ENCODE measurements at places on chromosomes 16 and 17.
A peak's percentile ranks its signal among the peaks of the same experiment; 100 is the strongest.

- no peak overlapping the region for H3K4me3 ChIP-seq
- H3K27ac ChIP-seq: no peak overlapping the region
- H3K27me3 ChIP-seq: peaks cover 11% of the 10 kb centered on the region
- no peaks in the 10 kb centered on the region for H3K36me3 ChIP-seq
- no peak for DNase-seq
Observed at GRCh38 chr16:66972983-66973382, 11.9 kb downstream of the CES3 start.

DNA sequence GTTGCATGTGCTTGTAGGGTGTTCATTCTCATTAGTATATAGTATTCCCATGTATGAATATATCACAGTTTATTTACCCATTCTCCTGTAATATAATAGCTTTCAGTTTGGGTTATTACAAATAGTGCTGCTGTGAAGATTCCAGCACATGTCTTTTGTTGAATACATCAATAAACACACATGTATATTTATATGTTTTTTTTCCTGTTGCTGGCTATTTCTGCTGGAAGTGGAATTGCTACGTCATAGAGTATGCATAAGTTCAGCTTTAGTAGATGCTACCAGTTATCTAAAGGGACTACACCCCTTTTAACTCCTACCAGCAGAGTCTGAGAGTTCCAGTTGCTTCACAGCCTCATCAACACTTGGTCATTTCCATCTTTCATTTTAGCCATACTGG is 52.3 kb upstream of the SCNN1B start:
- peaks cover under 1% of the 10 kb centered on the region for H3K27me3 ChIP-seq
- H3K36me3 ChIP-seq: no peaks in the 10 kb centered on the region
- DNase-seq: no peak
- H3K4me1 ChIP-seq: no peaks in the 10 kb centered on the region

GRCh38 chr16:85571813-85572619 is 41.1 kb upstream of the GSE1 start:
- no peak for DNase-seq
- H3K27ac ChIP-seq: no peak overlapping the region
- H3K36me3 ChIP-seq: peaks cover 3% of the 10 kb centered on the region
- H3K27me3 ChIP-seq: no peaks in the 10 kb centered on the region

GRCh38 chr17:49456183-49456965 is 38.7 kb upstream of the NGFR start:
- H3K4me3 ChIP-seq: no peak overlapping the region
- no peak for DNase-seq
- peak overlapping the region; percentile 17 for H3K27ac ChIP-seq
- peaks cover 11% of the 10 kb centered on the region for H3K4me1 ChIP-seq

GRCh38 chr17:32492264-32492589 is 5.4 kb downstream of the CDK5R1 start:
- H3K27me3 ChIP-seq: no peaks in the 10 kb centered on the region
- H3K4me1 ChIP-seq: peaks cover 19% of the 10 kb centered on the region
- no peak for DNase-seq
- H3K27ac ChIP-seq: no peak overlapping the region
- H3K36me3 ChIP-seq: no peaks in the 10 kb centered on the region
- no peak overlapping the region for H3K4me3 ChIP-seq

DNA sequence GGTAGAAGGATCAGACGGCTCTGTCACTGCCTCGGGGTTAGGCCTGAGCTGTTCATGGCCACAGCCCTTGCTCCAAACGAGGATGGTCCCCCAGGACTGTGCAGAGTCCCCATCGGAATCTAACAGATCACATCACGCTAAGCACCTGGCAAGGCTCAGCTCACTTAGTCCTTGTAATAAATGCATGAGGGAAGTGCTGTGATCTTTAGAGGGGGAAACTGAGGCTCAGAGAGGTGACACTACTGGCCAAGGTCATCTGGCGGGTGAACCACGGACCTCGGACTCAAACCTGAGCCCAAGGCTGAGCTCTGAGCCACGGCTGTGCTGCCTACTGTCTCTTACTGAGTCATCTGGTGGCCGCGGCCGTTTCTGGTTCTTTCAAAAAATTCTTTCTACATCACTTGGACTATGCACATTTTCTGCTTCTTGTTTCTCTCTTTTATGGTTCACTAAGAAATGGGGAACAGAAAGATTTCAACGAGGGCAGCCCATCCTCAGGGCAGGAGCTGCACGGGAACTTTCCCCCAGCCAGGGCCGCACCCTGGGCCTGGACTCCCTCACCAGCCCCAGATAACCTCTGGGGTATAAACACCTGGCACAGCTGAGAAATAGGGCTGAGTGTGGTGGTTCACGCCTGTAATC is 55.6 kb downstream of the COTL1 start:
- peaks cover 14% of the 10 kb centered on the region for H3K36me3 ChIP-seq
- H3K4me3 ChIP-seq: no peak overlapping the region
- DNase-seq: no peak

DNA sequence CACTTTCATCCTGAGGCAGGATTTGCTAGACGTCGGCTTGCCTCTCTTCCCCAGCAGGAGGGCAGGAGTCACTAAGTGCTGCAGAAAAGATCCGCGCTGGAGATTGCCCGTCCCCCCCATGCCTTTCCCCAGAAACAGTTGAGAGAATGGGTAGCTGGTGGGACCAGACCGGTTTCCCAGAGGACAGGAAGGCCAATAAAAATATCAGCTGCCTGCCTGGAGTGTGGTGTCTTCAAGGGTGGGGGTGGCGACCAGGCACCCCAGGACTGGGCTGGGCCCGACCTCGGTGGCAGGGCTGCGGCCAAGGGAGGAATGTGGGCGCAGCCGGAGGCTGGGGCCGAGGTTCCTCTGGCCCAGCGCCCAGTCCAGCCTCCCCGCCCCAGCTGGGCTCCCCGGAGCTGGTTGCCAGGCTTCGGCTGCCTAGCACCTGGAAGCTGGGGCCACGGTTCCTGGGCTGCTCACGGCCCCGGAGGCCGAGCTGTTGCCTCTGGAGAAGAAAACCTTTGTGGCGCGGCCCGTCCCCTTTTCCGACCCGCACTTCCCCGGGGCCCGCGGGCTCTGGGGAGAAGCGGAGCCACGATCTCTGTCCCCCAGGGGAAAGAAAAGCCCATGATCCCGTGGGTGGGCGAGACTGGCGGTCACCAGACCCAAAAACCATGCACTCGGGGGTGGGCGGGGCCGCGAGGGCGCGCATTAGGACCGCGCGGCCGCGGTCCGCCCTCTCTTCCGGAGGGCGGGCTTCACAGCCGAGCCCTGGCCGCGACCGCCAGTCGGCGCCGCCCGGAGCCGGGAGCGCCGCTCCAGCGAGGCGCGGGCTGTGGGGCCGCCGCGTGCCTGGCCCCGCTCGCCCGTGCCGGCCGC is at the start of gene TRAF4:
TSS of gene TRAF4 (plus strand) at position 769 of the 861 bp plus-strand sequence. CDS start 102 bp downstream, outside the sequence.
- DNase-seq: peak; percentile 94
- H3K27me3 ChIP-seq: no peaks in the 10 kb centered on the region
- H3K4me3 ChIP-seq: peak within 1 kb of the TSS; percentile 89
- H3K4me1 ChIP-seq: peaks cover 33% of the 10 kb centered on the region

DNA sequence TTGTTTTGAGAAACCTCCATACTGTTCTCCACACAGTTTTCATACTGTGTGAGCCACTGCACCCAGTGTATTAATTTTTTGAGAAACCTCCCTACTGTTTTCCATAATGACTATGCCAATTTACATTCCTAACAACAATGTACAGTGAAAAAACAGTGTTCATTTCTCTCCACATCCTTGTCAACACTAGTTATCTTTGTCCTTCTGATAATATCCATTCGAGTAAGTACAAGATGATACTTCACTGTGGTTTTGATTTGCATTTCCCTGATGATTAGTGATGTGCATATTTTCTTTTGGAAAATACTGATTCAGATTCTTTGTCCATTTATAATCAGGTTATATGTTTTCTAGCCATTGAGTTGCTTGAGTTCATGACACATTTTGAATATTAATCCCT is 462.0 kb downstream of the CDH11 start:
- H3K27me3 ChIP-seq: no peaks in the 10 kb centered on the region
- no peak overlapping the region for H3K4me3 ChIP-seq
- H3K27ac ChIP-seq: no peak overlapping the region
- no peak for DNase-seq
- peaks cover 20% of the 10 kb centered on the region for H3K4me1 ChIP-seq
- no peaks in the 10 kb centered on the region for H3K36me3 ChIP-seq

GRCh38 chr16:86575754-86576557 is 2.4 kb upstream of the FOXL1 start:
- peak overlapping the region; percentile 100 for H3K27ac ChIP-seq
- peaks cover 92% of the 10 kb centered on the region for H3K4me1 ChIP-seq
- peak overlapping the region; percentile 98 for H3K4me3 ChIP-seq
- no peaks in the 10 kb centered on the region for H3K27me3 ChIP-seq

- H3K4me1 ChIP-seq: peaks cover 21% of the 10 kb centered on the region
- H3K27ac ChIP-seq: no peak overlapping the region
- peaks cover 2% of the 10 kb centered on the region for H3K36me3 ChIP-seq
- DNase-seq: no peak
- no peak overlapping the region for H3K4me3 ChIP-seq
- H3K27me3 ChIP-seq: no peaks in the 10 kb centered on the region
Observed at GRCh38 chr17:57909551-57909950, 45.7 kb downstream of the CUEDC1 start.

GRCh38 chr16:89689142-89689541 is 2.7 kb downstream of the CDK10 start:
- H3K36me3 ChIP-seq: peaks cover 27% of the 10 kb centered on the region
- no peak overlapping the region for H3K4me3 ChIP-seq
- peaks cover 14% of the 10 kb centered on the region for H3K4me1 ChIP-seq
- H3K27ac ChIP-seq: no peak overlapping the region
- H3K27me3 ChIP-seq: no peaks in the 10 kb centered on the region
- DNase-seq: no peak

DNA sequence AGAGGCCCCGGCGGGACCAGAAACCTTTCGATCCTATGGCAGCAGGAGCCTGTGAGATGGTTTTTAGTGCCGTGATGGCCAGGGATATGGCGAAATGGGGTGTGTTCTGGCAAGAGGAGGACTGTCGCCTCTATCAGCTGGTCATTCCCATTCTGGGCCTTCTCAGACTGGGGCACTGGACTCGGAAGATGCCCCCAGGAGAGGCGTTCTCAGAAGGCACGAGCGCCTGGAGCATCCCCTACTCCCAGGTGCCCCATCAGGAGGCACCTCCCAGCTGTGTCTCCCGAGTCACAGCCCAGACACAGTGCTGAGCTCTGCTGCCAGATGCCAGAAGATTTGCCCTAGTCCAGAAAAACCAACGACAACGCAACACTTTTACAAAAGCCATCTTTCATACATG is 54.6 kb upstream of the ENDOV start:
- no peaks in the 10 kb centered on the region for H3K27me3 ChIP-seq
- no peak overlapping the region for H3K27ac ChIP-seq
- no peaks in the 10 kb centered on the region for H3K4me1 ChIP-seq
- H3K4me3 ChIP-seq: no peak overlapping the region
- DNase-seq: no peak

Measured in osteocyte (in vitro differentiated cells).